T-helper 1 cell (primary cell): ENCODE measurements at places on chromosomes 4 and X.

DNA sequence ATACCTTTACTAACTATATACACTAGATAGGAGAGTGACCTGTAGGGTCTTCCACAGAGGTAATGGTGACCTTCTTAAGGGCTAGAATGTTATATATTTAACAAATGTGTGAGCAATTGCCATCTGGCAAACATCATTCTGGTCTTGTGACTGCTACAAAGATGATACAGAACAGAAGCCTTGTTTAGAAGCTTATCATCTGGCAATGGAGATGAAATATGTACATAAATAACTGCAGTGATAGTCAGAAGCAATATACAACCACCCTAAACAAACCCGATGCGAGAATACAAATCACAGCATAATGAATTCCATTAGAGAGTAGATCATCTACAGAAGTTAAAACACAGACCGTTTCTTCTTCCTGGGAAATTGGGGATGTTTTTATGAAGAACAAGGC is 952.7 kb upstream of the SLIT2 start:
- DNase-seq: no peak

DNA sequence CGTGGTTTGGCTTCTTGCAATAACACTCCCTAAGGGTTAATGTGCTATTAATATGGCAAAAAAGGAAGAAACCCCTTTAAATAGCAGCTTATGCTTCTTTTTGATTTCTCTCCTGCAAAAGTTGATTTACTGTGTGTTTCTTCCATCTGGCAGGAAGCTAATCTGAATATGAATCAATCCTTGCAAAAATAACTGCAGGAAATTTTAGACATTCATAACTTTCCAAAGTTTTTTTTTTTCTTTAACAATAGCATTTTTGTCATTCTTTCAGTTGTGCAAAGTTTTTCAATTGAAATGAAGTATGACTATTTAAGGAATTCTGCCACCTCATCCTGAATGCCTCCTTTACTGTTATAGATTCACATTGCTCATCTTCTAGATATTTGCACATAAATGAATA is 115.6 kb downstream of the SPANXA1 start:
- no peak for DNase-seq

- DNase-seq: no peak
These were observed 796.5 kb upstream of the SLIT2 start for GRCh38 chr4:19455196-19455595.

DNA sequence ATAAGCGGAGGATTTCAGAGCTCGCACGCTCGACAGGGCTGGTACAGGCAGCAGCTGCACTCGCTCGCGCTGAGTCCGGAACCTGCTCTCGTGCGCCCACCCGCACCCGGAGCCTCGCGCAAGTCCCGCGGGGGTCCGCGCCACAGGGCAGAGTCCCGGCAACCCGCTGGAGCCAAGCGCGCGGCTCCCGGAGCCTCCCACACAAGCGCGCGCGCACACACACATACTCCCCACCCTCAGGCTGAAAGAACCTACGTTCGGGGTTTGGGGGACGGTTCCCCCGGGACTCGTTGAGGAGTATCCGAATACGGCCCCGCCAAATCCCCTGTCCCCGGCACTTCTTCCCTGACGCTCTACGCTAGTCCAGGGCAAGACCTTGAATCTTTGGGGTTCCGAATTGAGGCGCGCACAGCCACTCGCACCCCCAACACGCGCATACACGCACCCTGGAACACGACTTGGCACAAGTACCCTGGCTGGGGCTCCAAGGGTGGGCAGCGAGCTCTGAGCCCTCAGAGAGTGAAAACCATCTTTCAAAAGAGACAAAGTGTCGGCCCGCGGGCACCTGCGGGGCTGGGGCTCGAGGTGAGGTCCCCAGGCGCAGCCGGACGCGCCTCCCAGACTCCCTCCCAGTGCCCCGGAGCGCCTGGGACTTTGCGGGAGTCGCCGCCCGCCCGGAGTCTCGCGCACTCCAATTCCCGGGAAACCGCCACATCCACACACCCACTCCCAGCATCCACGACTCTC is 952 bp downstream of the ANOS1 start:
- no peak for DNase-seq

GRCh38 chr4:44801384-44801783 is 75.0 kb upstream of the GNPDA2 start:
- DNase-seq: no peak

DNA sequence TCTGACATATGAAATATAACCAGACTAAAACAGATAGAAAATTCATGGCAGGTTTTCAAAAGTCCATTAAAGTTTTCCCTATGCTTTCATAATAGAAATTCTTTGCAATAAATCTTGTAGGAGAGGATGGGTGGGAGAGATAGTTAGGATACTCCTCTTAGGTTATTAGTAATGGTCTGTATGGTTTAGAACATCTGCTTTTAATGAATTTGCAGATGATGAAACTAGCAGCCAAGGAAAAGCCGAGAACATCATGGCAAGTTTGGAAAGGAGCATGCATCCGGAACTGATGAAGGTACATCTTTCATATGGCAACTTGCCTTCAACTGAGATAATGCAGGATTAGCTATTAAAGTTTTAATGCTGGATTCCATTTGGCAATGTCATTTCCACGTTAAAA is 70.7 kb downstream of the DOCK11 start:
- no peak for DNase-seq

DNA sequence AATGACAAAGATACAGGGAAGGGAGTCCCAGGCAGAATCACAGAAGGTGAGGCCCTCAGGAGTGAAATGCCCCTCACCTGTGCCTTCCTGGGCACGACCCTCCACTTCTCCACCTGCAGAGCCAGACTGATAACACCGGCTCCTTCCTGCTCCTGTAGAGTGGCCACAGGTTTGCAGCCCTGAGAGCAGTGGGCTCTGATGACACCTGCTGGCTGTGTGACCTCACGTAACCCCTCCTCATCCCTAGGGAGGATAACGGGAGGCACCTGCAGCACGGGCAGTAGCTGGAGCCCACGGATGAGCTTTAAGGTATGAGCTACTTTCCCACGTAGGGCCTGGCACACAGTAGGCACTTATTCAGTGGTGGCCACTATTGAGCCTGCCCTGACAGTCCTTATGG is 25.5 kb upstream of the MAN2B2 start:
- DNase-seq: no peak

GRCh38 chr4:56914336-56914735 is 6.6 kb downstream of the REST start:
- DNase-seq: no peak
